Stimulated activated CD8-positive, alpha-beta memory T cell treated with anti-CD3 and anti-CD28 coated beads, Interleukin-7, amount 100 ng/mL, for 24 hours (primary cell): ENCODE measurements at places on chromosomes 4 and X.

- DNase-seq: no peak
These were observed 2.8 kb upstream of the ZNF718 start for GRCh38 chr4:121408-122084.

- no peak for DNase-seq
These were observed 34.1 kb downstream of the DLG3 start for GRCh38 chrX:70478526-70479245.

DNA sequence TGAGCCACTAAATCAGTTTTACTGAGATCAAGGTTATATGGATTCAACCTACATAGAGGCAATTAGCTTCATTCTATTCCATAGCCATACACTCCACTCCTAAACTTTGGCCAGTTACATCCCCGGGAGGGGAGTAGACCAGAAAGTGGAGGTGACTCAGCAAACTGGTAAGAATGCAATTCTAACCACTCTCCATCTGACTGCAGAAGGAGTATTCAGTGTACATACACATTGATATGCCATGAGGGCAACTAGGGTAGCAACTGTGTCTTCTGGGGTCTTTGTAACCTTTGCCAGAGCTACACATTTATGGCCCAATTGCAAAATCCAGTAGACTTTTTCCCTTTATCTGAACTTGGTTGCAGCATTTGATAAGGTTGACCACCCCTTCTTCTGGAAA, 7.6 kb downstream of the SLC25A43 start:
- DNase-seq: no peak

DNA sequence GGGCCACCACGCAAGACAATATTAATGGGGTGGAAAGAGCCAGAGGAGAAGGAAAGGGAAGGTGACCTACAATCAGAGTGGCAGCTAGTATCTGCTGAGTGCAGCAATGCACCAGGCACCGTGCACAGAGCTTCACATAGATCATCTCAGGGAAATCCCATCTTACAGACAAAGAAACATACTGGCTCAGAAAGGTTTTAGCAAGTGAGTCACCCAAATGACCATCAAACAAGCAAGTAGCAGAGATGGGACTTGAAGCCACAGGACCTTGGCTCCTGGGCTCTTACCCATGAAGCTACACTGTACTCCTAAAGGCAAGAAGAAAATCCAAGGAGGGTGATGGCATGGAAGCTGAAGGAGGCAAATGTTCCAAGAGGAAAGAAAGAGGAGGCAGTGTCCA, 6.8 kb downstream of the ANXA5 start:
- DNase-seq: no peak

- DNase-seq: no peak
These were observed 567.4 kb downstream of the INPP4B start for GRCh38 chr4:142278663-142279062.

DNA sequence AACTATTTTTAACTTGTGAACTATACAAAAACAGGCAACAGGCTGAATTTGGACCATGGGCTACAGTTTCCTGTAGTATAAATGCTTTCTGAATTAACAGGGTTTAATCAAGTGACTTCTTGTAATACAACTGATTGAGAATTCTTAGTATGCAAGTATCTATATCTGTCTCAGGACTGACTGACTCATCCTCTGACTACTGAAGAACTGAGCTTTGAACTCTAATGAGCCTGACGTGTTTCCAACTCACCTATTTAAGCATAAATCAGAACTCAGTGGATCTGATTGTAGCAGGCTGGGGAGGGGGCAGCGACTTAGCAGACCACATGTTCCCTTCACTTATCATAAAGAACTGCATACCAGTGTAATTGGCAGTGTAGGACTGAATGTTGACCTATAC, 7.8 kb downstream of the SPATA4 start:
- DNase-seq: no peak

DNA sequence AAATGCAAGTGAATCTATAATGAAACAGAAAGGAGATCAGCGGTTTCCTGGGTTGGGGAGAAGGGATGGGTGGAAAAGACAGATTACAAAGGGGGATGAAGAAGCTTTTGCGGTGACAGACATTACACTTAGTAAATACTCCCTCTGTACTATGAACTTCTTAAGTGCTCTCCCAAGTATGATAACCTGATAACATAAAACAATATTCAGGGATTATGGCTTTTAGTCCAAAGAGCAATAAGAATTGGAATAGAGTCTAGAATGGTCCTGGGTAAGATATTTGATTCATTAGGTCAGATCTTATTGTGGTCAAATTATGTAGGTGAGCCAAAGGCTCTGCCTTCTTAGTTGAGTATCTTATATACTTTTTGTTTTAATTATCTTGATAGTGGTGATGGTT, 9.2 kb downstream of the LRRC66 start:
- DNase-seq: no peak

DNA sequence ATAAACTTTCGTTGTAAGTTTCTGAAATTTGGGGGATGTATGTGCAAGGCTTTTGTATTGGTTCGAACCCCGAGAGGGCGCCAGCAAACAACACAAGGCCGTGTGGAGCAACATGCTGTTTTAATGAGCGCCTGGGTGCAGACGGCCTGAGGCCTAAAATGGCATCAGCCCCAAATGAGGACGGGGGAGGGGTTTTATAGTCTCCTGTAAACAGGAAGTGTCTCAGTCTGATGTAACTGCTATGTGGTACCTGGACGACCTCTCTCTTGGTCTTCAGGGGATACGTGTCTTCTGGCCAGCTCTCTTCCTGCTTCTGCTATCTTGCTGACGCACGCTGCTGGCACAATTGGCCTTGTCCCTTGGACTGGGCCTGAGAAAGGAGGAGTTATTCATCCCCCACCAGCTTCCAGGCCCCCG, 1348.0 kb downstream of the ADGRL3 start:
- no peak for DNase-seq

DNA sequence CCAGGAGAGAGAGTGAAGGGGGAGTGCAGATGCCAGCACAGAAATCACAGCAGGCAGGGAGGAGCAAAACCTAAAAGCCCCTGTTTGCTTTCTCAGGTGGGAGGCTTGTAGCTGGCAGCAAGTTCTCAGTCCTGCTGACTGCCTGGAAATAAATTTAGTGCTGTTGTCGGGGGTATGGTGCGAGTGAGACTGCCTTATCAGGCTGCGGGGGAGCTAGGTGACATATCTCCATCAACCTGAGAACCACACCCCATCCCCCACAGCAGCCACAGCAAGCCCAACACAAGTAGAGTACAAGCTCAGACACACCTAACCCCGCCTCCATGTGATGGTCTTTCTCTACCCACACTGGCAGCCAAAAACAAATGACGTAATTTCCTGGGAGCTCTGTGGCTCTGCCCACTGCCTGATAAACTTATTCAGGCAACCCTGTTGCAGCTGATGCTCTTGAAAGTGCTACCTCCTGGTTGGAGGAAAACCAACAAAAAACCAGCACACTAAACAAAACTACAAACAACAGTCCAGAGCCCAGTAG, 953.4 kb upstream of the NDST4 start:
- no peak for DNase-seq
